Activated T-cell treated with anti-CD3 and anti-CD28 coated beads for 1 hour (primary cell): ENCODE measurements at places on chromosomes 1 and 21.

- DNase-seq, result no peak
Measured at GRCh38 chr1:234609691-234610042, 311 bp downstream of the IRF2BP2 start.

GRCh38 chr1:187513190-187513589 is 684.4 kb downstream of the PLA2G4A start:
- no peak for DNase-seq

DNA sequence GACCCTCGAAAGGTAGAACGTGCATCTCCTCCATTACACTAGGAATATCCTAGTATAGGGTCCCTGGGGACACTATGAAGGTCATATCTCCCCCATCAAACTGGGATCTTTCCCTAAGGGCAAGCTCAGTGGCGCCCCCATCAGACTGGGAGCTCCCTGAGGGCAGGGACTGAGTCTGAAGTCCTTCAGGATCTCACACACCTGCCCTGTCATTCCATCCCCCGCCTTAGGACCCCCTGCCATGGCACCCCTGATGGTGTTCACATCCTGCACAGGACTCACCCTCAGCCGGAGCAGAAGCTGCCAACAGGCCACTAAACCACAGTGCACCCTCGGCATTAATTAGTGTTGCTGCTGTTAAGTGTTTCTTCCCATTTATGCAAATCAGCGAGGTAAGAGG is 50.4 kb downstream of the IGSF21 start:
- DNase-seq, result no peak

- no peak for DNase-seq
Measured at GRCh38 chr1:227540170-227541098, 22.9 kb upstream of the ZNF678 start.

- no peak for DNase-seq
Measured at GRCh38 chr1:243716906-243717305, 133.1 kb downstream of the AKT3 start.

GRCh38 chr1:222275001-222275728 is 272.7 kb downstream of the HHIPL2 start:
- no peak for DNase-seq

GRCh38 chr1:213572912-213573647 is 414.7 kb upstream of the PROX1 start:
- DNase-seq, result no peak

DNA sequence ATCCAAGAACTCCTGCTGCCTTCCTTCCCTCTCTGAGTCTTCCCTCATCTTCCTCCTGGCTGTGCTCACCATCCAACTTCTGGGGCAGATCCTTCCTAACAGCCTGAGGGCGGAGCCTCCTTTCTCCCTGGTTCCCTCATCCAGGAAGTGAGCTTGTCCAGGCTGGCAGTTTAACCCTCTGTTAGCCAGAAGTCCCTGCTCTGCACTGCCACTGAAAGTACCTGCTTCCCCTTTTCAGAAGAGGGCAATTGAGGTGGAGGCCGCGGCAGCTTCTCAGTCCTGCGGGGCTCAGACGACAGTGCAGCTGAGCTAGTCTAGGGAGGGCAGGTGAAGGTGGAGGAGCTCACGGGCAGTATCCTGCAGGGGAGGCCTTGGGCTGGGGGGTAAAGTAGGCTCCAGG is 149.1 kb downstream of the FCRL5 start:
- DNase-seq, result no peak

GRCh38 chr1:18320051-18320450 is 160.7 kb upstream of the KLHDC7A start:
- no peak for DNase-seq

GRCh38 chr1:18546026-18546425 is 65.3 kb downstream of the KLHDC7A start:
- no peak for DNase-seq

GRCh38 chr1:180805316-180805715 is 107.4 kb upstream of the KIAA1614 start:
- DNase-seq, result no peak
